Activated CD4-positive, alpha-beta memory T cell treated with anti-CD3 and anti-CD28 coated beads for 36 hours (primary cell): ENCODE measurements at places on chromosomes 7 and 10.
A peak's percentile ranks its signal among the peaks of the same experiment; 100 is the strongest.

DNA sequence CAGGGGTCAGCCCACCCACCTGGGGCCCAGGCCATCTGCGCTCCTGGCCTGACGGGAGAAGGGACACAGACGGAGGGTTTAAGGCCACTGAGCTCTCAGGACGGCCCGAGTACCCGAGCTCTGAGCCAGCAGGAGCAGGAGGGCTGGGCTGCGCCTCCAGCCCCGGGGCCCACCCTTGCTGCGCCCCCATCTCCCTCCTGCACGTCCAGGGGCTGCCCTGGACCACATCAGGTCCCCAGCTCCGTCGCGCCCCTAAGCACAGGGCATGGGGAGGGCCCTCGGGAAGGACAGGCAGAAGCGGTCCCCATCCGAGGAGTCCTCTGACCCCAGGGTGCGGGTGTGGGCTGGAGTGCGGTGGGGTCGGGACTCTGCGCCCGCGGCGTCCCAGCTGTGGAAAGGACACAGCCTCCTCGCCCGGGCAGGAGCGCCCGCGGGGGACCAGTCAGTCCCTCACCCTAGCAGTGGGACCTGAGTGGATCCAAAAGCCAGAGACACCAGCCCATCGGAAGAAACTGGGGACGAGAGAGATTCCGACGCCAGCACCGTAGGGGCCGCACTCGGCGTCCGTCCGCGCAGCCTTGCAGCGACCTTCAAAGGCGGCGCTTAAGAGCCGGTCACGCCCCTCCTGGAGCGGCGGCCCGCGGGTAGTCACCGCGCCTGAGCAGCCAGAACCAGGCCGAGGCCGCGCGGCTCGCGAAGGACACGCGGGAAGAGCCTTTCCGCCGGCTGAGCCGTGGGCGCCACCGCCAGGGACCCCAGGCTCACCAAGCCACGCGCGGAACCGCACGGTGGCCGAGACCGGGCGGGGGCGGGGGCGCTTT is 15.9 kb downstream of the CAMK2B start:
- DNase-seq = peak; percentile 60

DNA sequence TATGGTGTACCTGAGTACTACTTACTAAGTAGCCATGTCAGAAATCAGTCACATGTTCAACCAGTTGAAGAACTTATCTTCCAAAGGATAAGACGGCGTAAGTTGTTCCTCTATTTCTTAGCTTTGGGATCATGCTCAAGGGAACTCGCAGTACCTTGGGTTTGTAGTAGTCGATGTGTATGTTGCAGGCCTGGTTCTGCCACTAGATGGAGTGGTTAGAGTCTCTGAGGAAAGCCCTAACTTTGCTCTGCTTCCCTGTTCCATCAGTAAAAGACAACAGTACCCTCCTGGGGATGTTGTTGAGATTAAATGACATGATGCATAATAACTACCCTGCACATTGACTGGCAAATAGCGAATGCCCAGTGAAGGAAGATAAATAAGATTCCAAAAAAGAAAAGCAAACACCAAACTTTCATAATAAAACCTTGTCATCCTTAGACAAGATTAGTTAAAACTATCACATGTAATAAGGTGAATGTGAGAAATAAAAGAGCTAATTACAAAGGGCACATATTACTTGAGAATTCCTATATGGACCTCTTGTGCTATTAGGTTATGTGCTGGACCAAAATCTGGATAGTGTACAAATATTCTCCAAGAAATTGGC is 165.9 kb downstream of the ABCA13 start:
- no peak for DNase-seq

DNA sequence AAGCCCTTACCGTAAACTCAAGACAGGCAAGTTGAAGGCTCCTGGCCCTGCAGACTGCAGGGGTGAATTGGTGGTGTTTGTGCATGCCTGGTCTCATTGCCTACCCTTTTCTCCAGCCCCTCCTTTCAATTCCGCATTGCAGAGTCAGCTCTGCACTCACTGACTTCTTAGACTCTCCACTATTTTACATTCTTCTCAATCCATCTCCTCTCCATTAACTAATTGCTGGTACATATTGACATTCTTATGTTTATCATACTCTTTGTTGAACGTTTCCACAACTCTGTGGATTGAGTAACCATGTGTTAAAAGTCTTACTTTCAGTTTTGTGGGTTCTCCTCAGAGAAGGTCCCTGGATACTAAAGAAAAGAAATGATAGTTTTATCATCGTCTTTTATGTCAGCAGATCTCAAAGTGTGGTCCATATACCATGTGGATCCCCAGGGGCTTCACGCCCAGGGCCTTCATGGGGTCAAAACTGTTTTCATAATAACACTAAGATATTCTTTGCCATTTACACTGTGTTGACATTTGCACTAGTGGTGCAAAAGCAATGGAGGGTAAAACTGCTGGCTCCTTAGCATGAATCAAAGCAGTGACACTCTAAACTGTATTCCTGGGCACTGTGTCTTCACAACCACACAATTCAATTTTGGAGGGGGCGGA is 135.4 kb upstream of the FZD1 start:
- no peak for DNase-seq

GRCh38 chr7:157090485-157091165 is 48.1 kb upstream of the UBE3C start:
- no peak for DNase-seq

GRCh38 chr10:5659702-5660528 is 6.5 kb downstream of the ASB13 start:
- peak; percentile 35 for DNase-seq

GRCh38 chr10:35328404-35329037 is 7.8 kb upstream of the CCNY start:
- no peak for DNase-seq

GRCh38 chr10:132899751-132900065 is 42.7 kb downstream of the CFAP46 start:
- no peak for DNase-seq

- no peak for DNase-seq
Measured at GRCh38 chr10:94155722-94156271, 162.1 kb downstream of the PLCE1 start.

DNA sequence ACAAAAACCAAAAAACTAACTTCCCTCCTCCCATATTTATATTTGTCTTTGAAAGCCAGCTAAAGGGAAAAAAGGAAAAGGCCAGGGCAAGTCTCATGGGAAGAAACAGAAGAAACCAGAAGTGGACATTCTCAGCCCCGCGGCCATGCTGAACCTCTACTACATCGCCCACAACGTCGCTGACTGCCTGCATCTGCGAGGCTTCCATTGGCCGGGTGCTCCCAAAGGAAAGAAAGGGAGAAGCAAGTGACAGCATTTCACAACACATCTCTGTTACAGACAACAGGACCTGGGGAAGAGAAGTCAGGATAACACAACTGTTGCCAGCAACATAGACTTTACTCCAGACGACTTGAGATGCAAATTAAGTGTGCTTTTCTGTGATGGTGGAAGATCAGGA is 9.9 kb downstream of the SMKR1 start:
- DNase-seq = no peak

DNA sequence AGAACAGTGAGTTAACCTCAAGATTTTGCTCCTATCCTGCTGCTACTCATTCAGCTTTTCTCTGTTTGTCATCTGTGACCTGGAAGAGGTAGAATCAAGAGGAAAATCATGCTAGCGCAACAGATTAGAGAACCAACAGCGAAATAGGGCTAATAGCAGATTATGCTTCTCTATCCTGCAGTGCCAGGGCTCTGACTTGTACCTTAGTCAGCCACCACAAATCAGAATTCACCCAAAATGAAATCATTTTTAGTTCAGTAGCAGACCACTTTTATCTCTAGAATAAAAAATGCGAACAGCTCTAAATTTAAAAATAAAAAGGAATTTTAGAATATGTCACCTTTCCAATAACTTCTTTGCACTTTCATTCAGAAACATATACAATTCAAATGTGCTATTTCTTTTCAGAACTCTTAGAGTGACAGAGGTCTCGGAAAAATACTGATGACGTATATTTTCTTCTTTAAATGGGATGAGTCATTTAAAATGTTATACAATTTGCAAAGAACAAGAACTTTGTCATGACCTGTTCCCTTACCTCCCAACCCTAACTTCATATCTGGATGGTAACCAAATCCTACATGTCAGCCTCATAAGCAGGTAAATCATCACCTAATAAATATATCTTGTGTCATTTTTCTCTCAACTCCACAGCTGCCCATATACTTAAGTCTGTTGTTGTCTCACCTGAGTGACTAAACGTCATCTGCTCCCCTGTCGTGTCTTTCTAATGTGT is 896.4 kb downstream of the PCDH15 start:
- DNase-seq = no peak

- DNase-seq = peak; percentile 62
Measured at GRCh38 chr10:43265799-43266721, 805 bp downstream of the RASGEF1A start.
